Activated B cell treated with CpG ODN at 0.5 μM for 24 hours (primary cell): ENCODE measurements at places on chromosomes 3 and 15.

GRCh38 chr15:39720621-39721611 is 61.7 kb downstream of the FSIP1 start:
- DNase-seq = no peak
- H3K4me3 ChIP-seq = no peak overlapping the region
- H3K27me3 ChIP-seq = peaks cover 6% of the 10 kb centered on the region
- no peaks in the 10 kb centered on the region for H3K4me1 ChIP-seq
- H3K27ac ChIP-seq = no peak overlapping the region

GRCh38 chr15:73782344-73782959 is 29.3 kb upstream of the INSYN1 start:
- no peak for DNase-seq
- no peak overlapping the region for H3K4me3 ChIP-seq
- H3K36me3 ChIP-seq = no peaks in the 10 kb centered on the region
- no peaks in the 10 kb centered on the region for H3K4me1 ChIP-seq
- no peaks in the 10 kb centered on the region for H3K27me3 ChIP-seq

- DNase-seq = peak; percentile 54
- H3K36me3 ChIP-seq = peaks cover 22% of the 10 kb centered on the region
- peak overlapping the region; percentile 99 for H3K4me3 ChIP-seq
- no peaks in the 10 kb centered on the region for H3K27me3 ChIP-seq
Observed at GRCh38 chr3:196081002-196081833, 672 bp downstream of the TFRC start.

DNA sequence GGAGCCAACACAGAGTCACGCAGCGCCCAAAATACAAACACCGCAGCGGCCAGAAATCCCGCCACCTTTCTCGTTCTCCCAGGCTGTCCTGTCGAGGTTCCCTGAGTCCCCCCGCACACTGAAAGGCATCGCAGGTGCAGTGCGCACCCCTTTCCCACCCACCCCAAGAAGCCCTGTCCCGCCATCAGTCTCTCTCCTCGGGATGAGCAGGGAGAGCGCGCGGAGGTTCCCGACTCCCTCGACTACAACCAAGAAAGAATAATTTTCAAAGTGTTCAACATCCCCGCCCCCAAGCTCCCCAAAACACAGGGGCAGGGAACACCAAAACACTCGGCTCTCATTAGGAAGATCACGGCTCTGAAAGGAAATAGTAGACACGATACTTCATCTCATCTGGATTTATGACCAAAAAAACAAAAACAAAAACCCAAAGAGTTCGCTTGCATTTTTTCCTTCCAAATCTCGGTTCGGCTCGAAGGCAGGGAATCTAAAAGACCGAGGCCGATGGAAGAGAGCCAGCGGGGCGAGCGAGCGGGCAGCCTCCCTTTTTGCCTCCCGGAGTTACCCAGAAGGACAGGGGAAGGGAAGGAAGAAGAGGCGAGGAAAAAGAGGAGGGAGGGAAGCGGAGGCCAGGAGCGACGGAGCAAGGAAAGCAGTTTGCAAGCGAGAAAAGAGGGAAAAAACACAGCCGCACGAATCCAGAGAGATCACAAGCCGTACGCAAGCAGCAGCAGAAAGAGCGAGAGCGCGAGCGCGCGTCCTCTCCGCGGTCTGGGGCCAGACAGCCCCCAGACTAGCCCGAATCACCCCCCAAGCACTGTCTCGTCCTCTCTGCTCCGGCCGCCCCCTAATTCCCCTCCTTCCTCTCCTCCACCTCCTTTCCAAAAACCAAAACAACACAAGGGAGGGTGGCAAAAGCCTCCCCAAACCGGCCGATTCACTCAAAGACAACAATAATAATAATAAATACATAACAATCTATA is 808 bp downstream of the BCL6 start:
- H3K36me3 ChIP-seq = peaks cover 19% of the 10 kb centered on the region
- peaks cover 77% of the 10 kb centered on the region for H3K4me1 ChIP-seq
- peak overlapping the region; percentile 98 for H3K27ac ChIP-seq
- H3K27me3 ChIP-seq = no peaks in the 10 kb centered on the region
- DNase-seq = peak; percentile 47

DNA sequence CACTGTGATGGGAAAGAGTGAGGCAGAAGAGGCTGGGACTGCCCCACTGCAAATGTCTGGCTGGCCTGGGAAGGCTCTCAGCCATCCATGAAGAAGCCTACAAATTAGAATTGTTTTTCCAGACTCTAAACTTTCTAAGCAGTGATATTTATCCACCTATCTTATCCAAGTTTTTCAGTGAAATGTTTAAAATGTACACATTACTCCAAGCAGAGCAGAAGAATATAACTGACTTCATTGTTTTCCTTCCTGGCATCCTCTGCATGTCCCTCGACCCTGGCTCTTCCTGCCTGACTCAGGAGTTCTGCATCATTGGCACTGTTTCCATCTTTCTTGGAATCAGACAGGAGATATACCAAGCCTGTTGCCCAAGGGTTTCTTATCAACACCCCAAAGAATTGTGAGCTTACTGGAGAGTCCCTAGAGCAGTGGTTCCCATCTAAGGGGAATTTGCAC is 401.5 kb upstream of the PROK2 start:
- no peaks in the 10 kb centered on the region for H3K36me3 ChIP-seq
- H3K4me1 ChIP-seq = peaks cover 40% of the 10 kb centered on the region
- DNase-seq = no peak
- H3K27me3 ChIP-seq = no peaks in the 10 kb centered on the region

- DNase-seq = no peak
- no peaks in the 10 kb centered on the region for H3K4me1 ChIP-seq
- no peaks in the 10 kb centered on the region for H3K36me3 ChIP-seq
- no peak overlapping the region for H3K4me3 ChIP-seq
- no peak overlapping the region for H3K27ac ChIP-seq
Observed at GRCh38 chr15:44099671-44100070, 95.4 kb downstream of the FRMD5 start.

GRCh38 chr3:43180027-43180426 is 74.1 kb upstream of the POMGNT2 start:
- H3K27ac ChIP-seq = no peak overlapping the region
- no peaks in the 10 kb centered on the region for H3K36me3 ChIP-seq
- H3K27me3 ChIP-seq = no peaks in the 10 kb centered on the region
- DNase-seq = no peak
